NK-92 treated with Interleukin-12 subunit alpha and Interleukin-12 subunit beta, amount 100 ng/mL, for 24 hours (cell line): ENCODE measurements at places on chromosomes 4 and X.

- DNase-seq = no peak
These were observed 505.4 kb upstream of the PITX2 start for GRCh38 chr4:111128327-111128726.

DNA sequence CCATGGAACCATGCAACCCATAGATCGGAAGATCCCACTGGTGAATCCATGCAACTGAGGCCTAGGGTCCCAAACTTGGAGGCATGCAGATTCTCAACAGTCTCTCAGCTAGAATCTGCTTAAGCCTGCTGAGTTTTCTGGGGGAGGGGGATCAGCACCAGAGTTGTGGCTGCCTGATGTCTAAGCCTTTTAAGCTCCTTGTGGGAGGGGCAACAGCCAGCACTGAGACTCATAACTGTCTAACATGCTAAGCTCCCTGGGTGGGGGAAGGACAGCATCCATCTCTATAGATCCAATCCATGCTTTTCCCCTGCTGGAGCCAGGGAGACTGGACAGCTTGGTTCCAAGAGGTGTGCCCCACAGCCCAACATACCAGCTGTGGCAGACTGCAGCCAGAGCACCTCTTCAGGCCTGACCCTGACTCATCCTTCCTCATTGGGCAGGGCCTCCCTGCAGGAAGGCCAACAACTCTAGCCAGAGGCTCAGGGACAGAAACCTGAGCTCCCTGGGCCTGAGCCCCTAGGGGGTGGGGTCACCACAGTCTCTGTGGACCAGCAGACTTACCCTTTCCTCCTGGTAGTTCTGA, 300.1 kb upstream of the SLC7A11 start:
- DNase-seq = no peak

GRCh38 chrX:17692709-17693346, 44.5 kb upstream of the SCML1 start:
- DNase-seq = no peak

DNA sequence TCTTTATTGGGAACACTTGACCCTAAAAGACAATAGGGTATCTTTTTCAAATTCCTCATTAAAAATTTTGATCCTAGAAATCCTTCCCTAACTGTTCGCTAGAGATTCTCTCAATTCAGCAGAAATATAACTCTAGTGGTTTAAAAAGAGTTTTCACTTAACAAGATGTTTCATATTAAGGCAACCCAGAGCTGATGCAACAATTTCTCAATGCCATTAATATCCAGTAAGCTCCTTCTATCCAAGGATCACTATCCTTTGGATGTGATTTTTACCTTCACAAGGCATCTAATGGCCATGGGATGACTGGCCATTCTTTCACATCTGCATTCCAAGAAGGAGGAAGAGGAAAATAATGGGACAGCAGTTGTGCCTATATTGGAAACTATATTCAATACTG, 183.4 kb downstream of the ANKRD50 start:
- DNase-seq = no peak

DNA sequence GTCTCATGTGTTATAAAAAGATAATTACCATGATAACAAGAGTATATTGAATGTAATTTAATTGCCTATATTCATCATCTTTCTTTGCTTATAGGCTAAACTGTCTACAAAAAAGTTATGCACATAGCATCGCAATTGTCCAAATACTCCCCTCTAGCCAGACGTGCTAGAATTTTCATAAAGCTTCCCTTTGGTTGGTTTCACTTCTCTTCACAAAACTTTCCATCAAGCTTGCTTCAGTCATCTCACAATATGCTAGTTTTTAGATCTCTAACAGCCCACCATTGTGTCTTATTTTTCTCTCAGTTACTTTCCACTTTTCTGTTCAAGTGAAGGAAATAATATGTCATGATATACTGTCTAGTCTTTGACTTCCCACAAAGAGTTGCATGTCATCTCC, 448.3 kb upstream of the SPANXN1 start:
- no peak for DNase-seq

DNA sequence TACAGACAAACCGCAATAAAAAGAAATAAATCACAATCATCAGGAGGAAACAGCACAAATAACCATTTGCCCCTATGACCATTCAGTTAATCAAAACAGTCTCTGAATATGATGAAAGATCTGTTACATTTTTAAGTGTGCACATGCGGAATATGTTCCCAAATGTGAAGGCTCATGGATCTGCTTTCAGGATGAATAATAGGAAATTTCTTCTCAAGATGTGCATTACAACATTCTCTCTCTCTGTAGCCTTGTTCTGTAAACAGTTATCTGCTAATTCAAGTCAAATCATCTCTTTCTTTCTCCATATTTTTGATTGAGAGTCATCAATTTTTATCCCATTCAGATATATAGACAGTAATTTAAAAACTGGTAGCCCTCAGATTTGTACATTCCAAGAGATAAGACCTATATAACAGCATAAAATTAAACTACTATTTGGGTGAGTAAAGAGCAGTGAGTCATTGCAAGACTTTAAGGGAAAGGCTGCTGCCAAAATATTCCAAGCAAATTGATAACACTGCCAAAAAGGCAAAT, 433.9 kb upstream of the ATOH1 start:
- no peak for DNase-seq
